ENCODE measurements at places on chromosomes 2 and 18. TPM values are rescaled to one million over a fixed set of nuclear protein-coding genes. Genes with fewer than 3 reads are reported as not detected.

Gene GKN2
- total RNA-seq: not detected

Gene CAVIN2
- total RNA-seq: not detected

Gene SERPINB12
- not detected for total RNA-seq

Gene FN1
- total RNA-seq: 8.8 TPM

Gene CHRNG
- not detected for total RNA-seq

Gene HOXD12
- not detected for total RNA-seq

Gene NAT8
- total RNA-seq: not detected

Gene COL3A1
- total RNA-seq: not detected

Gene TXNDC2
- not detected for total RNA-seq

Gene TGFA
- total RNA-seq: 0.86 TPM

Gene GTF2A1L
- total RNA-seq: not detected

GRCh38 chr2:160726046-160726445, 232.4 kb upstream of the RBMS1 start:
- H3K27me3 ChIP-seq: peaks cover 28% of the 10 kb centered on the region
- DNase-seq: no peak
- no peak overlapping the region for H3K4me3 ChIP-seq
- H3K27ac ChIP-seq: no peak overlapping the region
- H3K4me1 ChIP-seq: no peaks in the 10 kb centered on the region

- H3K27me3 ChIP-seq: no peaks in the 10 kb centered on the region
- no peaks in the 10 kb centered on the region for H3K4me1 ChIP-seq
- DNase-seq: no peak
Observed at GRCh38 chr2:189265696-189266320, 86.2 kb upstream of the COL5A2 start.

GRCh38 chr18:8073167-8073566, 506.1 kb downstream of the PTPRM start:
- no peaks in the 10 kb centered on the region for H3K36me3 ChIP-seq
- H3K27ac ChIP-seq: no peak overlapping the region
- DNase-seq: no peak
- H3K4me3 ChIP-seq: no peak overlapping the region
- H3K27me3 ChIP-seq: no peaks in the 10 kb centered on the region

- H3K36me3 ChIP-seq: no peaks in the 10 kb centered on the region
- H3K27me3 ChIP-seq: peaks cover 67% of the 10 kb centered on the region
- no peak for DNase-seq
- H3K27ac ChIP-seq: no peak overlapping the region
- peaks cover 20% of the 10 kb centered on the region for H3K4me1 ChIP-seq
Observed at GRCh38 chr2:216633616-216634369, 573 bp downstream of the IGFBP2 start.

- no peaks in the 10 kb centered on the region for H3K36me3 ChIP-seq
- no peak for DNase-seq
- H3K4me1 ChIP-seq: peaks cover 30% of the 10 kb centered on the region
- peak overlapping the region; percentile 92 for H3K4me3 ChIP-seq
- peak overlapping the region; percentile 87 for H3K27ac ChIP-seq
Observed at GRCh38 chr18:49460976-49461601, 644 bp upstream of the DYM start.

- H3K36me3 ChIP-seq: no peaks in the 10 kb centered on the region
- peaks cover 40% of the 10 kb centered on the region for H3K27me3 ChIP-seq
- no peak overlapping the region for H3K27ac ChIP-seq
- no peaks in the 10 kb centered on the region for H3K4me1 ChIP-seq
Observed at GRCh38 chr18:12053289-12053688, 40.4 kb upstream of the ANKRD62 start.

- no peak for DNase-seq
- H3K27me3 ChIP-seq: no peaks in the 10 kb centered on the region
- H3K27ac ChIP-seq: no peak overlapping the region
- H3K4me1 ChIP-seq: no peaks in the 10 kb centered on the region
- no peaks in the 10 kb centered on the region for H3K36me3 ChIP-seq
- H3K4me3 ChIP-seq: no peak overlapping the region
Observed at GRCh38 chr2:58762176-58762781, 521.2 kb upstream of the FANCL start.

GRCh38 chr2:145597809-145598208, 1077.9 kb upstream of the ZEB2 start:
- no peak overlapping the region for H3K4me3 ChIP-seq
- no peak for DNase-seq
- no peaks in the 10 kb centered on the region for H3K36me3 ChIP-seq
- no peaks in the 10 kb centered on the region for H3K27me3 ChIP-seq

DNA sequence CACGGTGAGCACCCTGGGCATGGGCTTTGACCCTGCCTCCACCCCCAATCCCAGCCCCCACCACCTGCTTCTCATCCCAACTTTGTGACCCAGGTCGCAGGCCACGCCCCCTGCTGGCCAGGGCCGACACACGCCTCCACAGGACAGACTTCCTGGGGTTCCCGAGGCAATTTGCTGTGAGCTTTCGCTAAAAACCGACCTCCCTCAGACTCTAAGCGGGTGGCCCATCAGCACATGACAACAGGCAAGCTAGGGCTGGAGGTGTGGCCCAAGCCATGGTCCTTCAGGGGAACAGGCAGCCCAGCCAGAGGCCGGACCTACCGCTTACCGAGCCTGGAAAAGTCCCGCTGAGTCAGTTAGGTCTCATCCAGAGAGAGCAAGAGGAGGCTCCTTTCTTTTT, 31.9 kb downstream of the C1QL2 start:
- H3K4me3 ChIP-seq: no peak overlapping the region
- H3K27ac ChIP-seq: no peak overlapping the region
- no peaks in the 10 kb centered on the region for H3K4me1 ChIP-seq

- H3K4me1 ChIP-seq: no peaks in the 10 kb centered on the region
- no peaks in the 10 kb centered on the region for H3K36me3 ChIP-seq
Observed at GRCh38 chr2:70357684-70358071, 55.8 kb upstream of the FAM136A start.

- H3K27me3 ChIP-seq: peaks cover 10% of the 10 kb centered on the region
- H3K4me1 ChIP-seq: no peaks in the 10 kb centered on the region
- no peak for DNase-seq
- H3K27ac ChIP-seq: no peak overlapping the region
- H3K4me3 ChIP-seq: no peak overlapping the region
- no peaks in the 10 kb centered on the region for H3K36me3 ChIP-seq
Observed at GRCh38 chr2:39529836-39530235, 92.8 kb upstream of the MAP4K3 start.

DNA sequence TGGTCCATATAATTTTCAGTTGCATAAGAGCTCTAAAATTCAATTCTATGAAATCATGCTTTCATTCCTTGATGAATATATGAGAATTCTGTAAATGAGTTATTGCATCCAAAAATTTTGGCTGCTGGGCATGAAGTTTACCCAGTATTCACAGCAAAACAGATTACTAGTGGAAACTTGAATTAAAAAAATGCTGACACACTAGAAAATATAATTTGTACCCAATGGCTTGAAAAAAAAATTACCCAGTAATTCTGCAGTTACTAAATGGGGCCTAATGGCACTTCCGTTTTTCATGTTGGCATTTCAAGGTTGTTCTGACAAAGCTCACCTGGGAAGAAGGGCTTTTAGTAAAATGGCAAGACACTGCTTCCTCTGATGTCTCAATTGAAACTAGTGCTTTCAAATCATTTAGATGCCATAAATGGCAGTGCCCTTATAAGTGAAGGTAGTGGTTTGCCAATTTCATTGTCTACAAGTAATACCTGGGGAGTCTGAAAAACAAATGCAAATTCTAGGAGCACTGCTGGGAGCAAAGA, 343.6 kb downstream of the TDRD15 start:
- no peaks in the 10 kb centered on the region for H3K4me1 ChIP-seq
- no peaks in the 10 kb centered on the region for H3K36me3 ChIP-seq
- no peak overlapping the region for H3K27ac ChIP-seq
- H3K4me3 ChIP-seq: no peak overlapping the region
- DNase-seq: no peak
- H3K27me3 ChIP-seq: no peaks in the 10 kb centered on the region

GRCh38 chr2:95231723-95232122, 24.4 kb downstream of the ZNF892 start:
- H3K27ac ChIP-seq: no peak overlapping the region
- H3K27me3 ChIP-seq: peaks cover 2% of the 10 kb centered on the region
- no peak for DNase-seq
- H3K4me3 ChIP-seq: no peak overlapping the region
- H3K36me3 ChIP-seq: no peaks in the 10 kb centered on the region

GRCh38 chr2:65957886-65958285, 477.0 kb upstream of the MEIS1 start:
- no peaks in the 10 kb centered on the region for H3K4me1 ChIP-seq
- peaks cover 2% of the 10 kb centered on the region for H3K27me3 ChIP-seq
- no peak for DNase-seq

- peaks cover 26% of the 10 kb centered on the region for H3K27me3 ChIP-seq
- H3K27ac ChIP-seq: no peak overlapping the region
- DNase-seq: no peak
- H3K4me3 ChIP-seq: no peak overlapping the region
- H3K36me3 ChIP-seq: peaks cover 19% of the 10 kb centered on the region
Observed at GRCh38 chr2:191478799-191479679, 198.9 kb upstream of the NABP1 start.

GRCh38 chr2:233092432-233093165, 32.5 kb downstream of the INPP5D start:
- no peak for DNase-seq
- H3K27ac ChIP-seq: no peak overlapping the region
- H3K36me3 ChIP-seq: peaks cover 9% of the 10 kb centered on the region
- peaks cover 62% of the 10 kb centered on the region for H3K4me1 ChIP-seq
- peak overlapping the region; percentile 64 for H3K4me3 ChIP-seq

DNA sequence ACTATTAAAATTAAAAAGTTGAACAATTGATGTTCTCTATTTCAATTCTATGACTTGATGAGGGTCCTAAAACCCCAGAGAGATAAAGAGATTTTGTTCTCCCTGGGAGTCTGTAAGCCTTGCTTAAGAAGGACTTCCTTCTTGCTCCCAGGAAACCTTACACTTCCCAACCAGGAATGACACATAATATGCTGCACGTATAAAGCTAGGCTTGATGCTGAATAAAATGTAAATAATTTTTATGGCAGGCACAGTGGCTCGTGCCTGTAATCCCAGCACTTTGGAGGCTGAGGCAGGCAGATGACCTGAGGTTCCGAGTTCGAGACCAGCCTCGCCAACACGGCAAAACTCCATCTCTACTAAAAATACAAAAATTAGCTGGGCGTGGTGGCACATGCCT, 27.8 kb downstream of the SPIRE1 start:
- no peak overlapping the region for H3K4me3 ChIP-seq
- no peak overlapping the region for H3K27ac ChIP-seq
- no peaks in the 10 kb centered on the region for H3K4me1 ChIP-seq
- H3K27me3 ChIP-seq: peaks cover 2% of the 10 kb centered on the region

- no peak overlapping the region for H3K27ac ChIP-seq
- H3K4me1 ChIP-seq: no peaks in the 10 kb centered on the region
- no peaks in the 10 kb centered on the region for H3K27me3 ChIP-seq
- DNase-seq: no peak
- no peak overlapping the region for H3K4me3 ChIP-seq
- H3K36me3 ChIP-seq: no peaks in the 10 kb centered on the region
Observed at GRCh38 chr2:207718521-207718920, 7.1 kb downstream of the CCNYL1 start.

GRCh38 chr2:33287507-33288005, 188.9 kb upstream of the RASGRP3 start:
- H3K27ac ChIP-seq: no peak overlapping the region
- H3K4me1 ChIP-seq: no peaks in the 10 kb centered on the region
- H3K36me3 ChIP-seq: no peaks in the 10 kb centered on the region
- DNase-seq: no peak
- no peaks in the 10 kb centered on the region for H3K27me3 ChIP-seq

GRCh38 chr2:163877316-163877715, 141.5 kb upstream of the FIGN start:
- H3K4me1 ChIP-seq: no peaks in the 10 kb centered on the region
- H3K27me3 ChIP-seq: no peaks in the 10 kb centered on the region
- no peak overlapping the region for H3K27ac ChIP-seq
- DNase-seq: no peak

- H3K36me3 ChIP-seq: no peaks in the 10 kb centered on the region
- no peak for DNase-seq
- no peaks in the 10 kb centered on the region for H3K27me3 ChIP-seq
- no peak overlapping the region for H3K27ac ChIP-seq
- H3K4me3 ChIP-seq: no peak overlapping the region
- H3K4me1 ChIP-seq: peaks cover 33% of the 10 kb centered on the region
Observed at GRCh38 chr18:21063011-21063410, 48.6 kb downstream of the ROCK1 start.

DNA sequence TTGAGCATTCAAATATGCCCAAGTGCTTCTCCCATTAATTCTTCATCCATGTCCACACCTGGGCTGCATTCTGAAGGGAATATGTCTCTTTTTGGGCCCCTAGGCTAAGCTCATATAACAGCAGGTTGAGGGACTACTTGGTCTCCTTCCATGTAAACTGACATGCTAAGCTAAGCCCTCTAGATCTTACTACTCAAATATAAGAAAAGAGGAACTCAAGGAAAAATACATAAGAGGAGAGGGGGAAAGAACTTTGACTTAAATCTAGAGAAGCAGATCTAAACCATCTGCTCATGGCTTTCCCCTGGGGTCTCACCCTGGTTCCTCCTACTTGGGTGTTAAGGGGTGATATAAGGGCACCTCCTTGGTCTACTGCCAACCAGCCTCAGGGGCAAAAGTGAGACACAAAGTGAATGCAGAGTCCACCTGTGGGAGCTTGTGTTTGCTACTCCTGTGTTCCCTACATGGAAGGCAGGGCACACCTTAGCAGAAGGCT, 19.8 kb upstream of the NFU1 start:
- no peak overlapping the region for H3K27ac ChIP-seq
- H3K27me3 ChIP-seq: no peaks in the 10 kb centered on the region
- no peak for DNase-seq
- H3K36me3 ChIP-seq: no peaks in the 10 kb centered on the region
- H3K4me3 ChIP-seq: no peak overlapping the region

GRCh38 chr18:13716916-13717315, 9.4 kb downstream of the FAM210A start:
- H3K27me3 ChIP-seq: no peaks in the 10 kb centered on the region
- H3K36me3 ChIP-seq: peaks cover 5% of the 10 kb centered on the region

DNA sequence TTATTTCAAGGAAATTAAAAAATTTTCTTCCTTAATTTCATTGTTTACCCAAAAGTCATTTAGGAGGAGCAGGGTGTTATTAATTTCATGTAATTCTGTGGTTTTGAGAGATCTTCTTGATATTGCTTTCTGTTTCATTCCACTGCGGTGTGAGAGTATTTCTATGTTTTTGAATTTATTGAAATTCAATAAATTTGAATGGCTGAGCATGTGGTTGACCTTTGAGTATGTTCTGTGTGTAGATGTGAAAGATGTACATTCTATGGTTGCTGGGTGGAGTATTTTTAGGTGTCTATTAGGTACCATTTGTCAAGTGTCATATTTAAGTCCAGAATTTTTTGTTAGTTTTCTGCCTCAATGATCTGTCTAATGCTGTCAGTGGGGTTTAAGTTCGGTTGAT, 39.4 kb upstream of the LANCL1 start:
- peaks cover 5% of the 10 kb centered on the region for H3K36me3 ChIP-seq
- no peaks in the 10 kb centered on the region for H3K4me1 ChIP-seq
- H3K27ac ChIP-seq: no peak overlapping the region
- no peak for DNase-seq

GRCh38 chr2:143433251-143433650, 304.0 kb downstream of the ARHGAP15 start:
- no peak for DNase-seq
- no peaks in the 10 kb centered on the region for H3K27me3 ChIP-seq
- H3K4me3 ChIP-seq: no peak overlapping the region
- H3K27ac ChIP-seq: no peak overlapping the region
- no peaks in the 10 kb centered on the region for H3K36me3 ChIP-seq
- peaks cover 18% of the 10 kb centered on the region for H3K4me1 ChIP-seq

GRCh38 chr2:181812106-181812743, 79.3 kb upstream of the ITPRID2 start:
- no peak for DNase-seq
- peaks cover 21% of the 10 kb centered on the region for H3K27me3 ChIP-seq
- no peak overlapping the region for H3K4me3 ChIP-seq
- H3K4me1 ChIP-seq: peaks cover 7% of the 10 kb centered on the region

GRCh38 chr2:22221006-22221405, 1097.2 kb downstream of the TDRD15 start:
- H3K36me3 ChIP-seq: peaks cover 6% of the 10 kb centered on the region
- no peak for DNase-seq
- no peak overlapping the region for H3K4me3 ChIP-seq
- no peak overlapping the region for H3K27ac ChIP-seq
